Stimulated activated CD4-positive, alpha-beta T cell treated with anti-CD3 and anti-CD28 coated beads, TNF-alpha, amount 100 ng/mL, for 48 hours (primary cell): ENCODE measurements at places on chromosomes 2 and 18.

GRCh38 chr18:6733758-6734157 lies 4.2 kb downstream of the ARHGAP28 start:
- DNase-seq: no peak

- peak; percentile 51 for DNase-seq
Observed at GRCh38 chr2:136117391-136117841, 533 bp downstream of the CXCR4 start.

DNA sequence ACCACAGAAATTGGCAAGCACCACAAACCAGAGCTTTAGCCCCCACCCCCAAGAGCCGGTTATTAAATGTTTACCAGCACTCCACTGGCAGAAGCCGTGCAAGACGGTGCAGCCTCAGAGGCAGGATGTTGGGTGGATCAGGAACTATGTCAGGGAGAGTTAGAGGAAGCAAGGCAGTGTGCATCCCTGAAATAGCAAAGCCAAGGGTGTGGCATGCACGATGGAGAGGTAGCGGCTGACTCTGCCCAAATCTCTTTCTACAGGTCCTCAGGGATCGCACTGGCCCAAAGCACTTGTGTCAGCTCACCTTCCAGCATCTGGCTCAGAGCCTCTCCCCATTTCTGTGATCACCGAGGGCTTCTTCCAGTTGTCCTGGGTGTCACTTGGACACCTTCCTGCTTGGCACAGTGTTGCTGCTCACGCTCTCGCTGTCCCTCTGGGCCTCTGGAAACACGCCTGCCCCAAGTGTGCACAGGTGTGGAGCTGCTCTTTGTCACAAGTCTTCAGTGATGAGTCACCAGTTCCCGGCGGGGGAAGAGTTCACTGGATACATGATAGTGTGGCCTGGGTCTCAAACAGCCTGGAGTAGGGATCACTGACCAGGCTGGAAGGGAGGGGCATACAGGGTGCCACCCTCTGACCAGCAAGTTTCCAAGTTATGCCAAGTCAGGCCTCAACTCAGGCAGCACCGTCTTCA lies 17.3 kb upstream of the B3GNT7 start:
- no peak for DNase-seq

DNA sequence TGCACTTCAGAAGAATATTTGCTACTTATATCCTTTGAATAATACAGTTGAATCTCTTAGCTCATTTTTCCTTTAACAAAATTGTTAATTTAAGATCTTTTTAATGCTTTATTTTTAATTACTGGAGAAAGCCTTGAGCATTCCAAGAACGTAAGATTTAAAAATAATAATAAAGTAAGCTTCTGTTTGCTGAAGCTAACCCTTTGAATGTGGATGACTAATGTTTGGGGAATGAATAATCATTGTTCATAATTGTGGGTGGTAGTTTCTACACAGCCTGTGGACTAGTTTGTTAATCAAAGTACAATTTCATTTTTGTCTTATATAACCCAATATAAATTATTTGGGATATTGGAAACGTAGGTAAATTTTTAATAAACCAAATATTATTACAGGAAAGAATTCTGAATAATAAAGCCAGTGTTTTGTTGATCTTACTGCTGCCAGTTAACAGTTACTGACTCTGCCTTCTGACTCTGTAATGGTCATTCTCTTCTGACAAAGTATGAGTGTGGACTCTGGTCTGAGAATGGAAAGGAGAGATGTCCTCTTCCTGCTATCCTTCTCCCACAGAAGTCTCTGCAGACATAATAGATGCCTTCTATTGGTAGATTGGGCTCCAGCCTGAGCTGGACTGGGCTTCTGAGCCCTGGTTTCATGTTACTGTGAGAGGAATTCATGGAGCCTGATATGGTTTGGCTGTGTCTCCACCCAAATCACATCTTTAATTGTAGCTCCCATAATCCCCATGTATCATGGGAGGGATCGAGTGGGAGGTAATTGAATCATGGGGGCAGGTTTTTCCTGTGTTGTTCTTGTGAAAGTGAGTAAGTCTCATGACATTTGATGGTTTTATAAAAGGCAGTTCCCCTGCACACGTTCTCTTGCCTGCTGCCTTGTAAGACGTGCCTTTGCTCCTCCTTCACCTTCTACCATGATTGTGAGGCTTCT lies 292.7 kb upstream of the SLC39A10 start:
- DNase-seq: no peak

GRCh38 chr2:47771211-47771610 lies 11.7 kb upstream of the MSH6 start:
- no peak for DNase-seq

GRCh38 chr18:31977270-31977872 lies 34.4 kb upstream of the TRAPPC8 start:
- DNase-seq: peak; percentile 7

DNA sequence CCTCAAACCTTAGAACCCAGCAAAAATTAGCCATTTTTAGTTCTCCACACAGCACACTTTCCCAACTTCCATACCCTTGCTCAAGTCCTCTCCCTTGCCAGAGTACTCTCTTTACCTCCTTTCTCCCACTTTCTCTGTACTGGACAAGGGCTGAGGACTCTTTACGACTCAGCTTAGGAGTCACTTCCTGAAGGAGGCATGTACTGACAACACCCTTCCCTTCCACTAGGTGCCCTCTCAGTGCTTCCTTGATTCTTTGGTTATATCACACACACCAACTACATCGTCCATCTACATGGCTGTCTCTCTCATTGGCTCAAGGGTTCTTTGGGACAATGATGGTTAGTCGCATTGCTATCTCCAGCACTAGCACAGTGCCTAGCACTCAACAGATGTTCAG lies 5.2 kb upstream of the C18orf63 start:
- no peak for DNase-seq

DNA sequence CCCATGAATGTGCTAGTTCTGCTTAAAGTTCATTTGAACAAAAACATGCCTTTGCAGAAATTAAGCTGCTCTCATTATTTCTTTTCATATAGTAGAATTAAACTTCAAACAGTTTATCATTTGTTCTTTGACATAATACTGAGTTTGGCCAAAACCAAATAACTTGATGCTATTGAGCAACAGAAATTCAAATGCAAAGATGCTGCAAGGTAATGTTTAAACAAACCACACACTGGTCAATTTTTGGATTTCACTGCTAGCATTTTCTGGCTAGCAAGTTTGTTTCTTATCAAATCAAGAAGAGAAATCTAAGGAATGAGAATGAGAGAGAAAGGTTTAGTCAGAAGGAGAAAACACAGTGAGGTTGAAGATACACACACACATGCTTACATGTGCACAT lies 80.0 kb downstream of the LYPD1 start:
- no peak for DNase-seq

GRCh38 chr2:191923652-191923997 lies 76.7 kb upstream of the CAVIN2 start:
- DNase-seq: no peak

DNA sequence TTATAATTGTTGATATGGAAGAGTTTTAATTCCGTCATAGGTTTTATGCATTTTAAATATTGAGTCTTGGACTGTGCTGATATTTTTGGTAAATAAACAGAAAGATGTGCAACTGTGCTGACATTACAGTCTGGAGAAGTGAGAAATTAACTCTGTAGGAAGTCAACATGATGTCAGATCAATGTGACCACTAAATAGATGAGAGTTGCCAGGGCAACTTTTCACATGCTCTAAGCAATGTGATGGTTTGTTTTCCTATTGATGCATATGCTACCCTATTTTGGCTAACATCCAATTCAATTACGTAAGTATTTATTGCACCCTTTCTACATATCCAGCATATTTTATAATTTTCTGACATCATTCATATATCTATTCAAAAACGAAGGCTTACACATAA lies 1109.3 kb downstream of the TSN start:
- DNase-seq: no peak

- no peak for DNase-seq
Observed at GRCh38 chr18:11034884-11035283, 114.5 kb downstream of the PIEZO2 start.

DNA sequence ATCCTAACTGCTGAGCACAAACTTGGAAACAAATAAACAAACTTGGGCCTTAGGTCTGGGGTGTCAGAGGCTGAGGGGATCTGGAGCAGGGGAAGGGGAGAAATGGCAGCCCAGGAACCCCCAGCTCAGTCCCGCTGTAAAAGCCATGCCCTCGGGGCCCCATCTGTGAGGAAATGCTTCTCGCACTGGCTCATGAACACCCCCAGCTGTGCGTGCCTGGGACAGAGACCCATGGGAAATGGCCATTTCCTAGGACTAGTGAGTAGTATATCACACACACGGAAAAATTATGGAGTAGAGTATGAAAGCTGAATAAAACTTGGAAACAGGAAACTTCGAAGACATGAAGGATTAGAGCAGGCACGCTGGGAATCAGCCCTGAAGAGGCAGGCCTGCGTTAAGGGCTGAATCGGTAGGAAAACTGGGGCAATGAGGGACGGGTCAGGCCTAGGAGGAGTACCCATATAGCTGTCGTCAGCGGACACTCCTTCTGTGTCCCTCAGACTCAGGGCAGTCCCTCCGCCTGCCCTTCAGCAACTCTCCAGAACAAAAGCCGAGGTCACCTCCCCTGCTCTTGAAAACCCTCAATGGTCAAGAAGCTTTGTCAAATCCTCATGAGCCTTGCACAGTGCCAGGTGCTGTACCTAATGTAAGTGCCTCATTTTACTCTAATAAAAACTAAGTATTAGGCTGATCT lies 120.8 kb upstream of the ODC1 start:
- no peak for DNase-seq

DNA sequence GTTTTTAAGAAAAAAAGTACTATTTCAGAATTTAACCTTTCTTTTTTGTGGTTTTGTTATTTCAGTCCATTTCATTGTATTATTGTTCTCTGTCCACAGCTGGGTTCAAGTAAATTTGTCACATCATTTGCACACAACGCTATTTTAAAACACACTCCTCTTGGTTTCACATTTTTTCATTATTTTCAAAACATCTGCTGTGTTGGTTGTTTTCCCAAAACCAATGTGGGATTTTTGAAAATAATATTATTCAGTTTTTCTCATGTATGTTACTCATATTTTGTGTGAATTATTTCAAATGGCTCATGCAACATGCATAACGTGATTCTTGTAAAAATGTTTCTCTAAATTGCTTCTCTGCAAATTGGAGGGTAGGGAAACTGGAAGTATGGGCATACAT lies 589.2 kb downstream of the METTL4 start:
- DNase-seq: no peak

- DNase-seq: no peak
Observed at GRCh38 chr2:199851501-199851810, 464 bp upstream of the FTCDNL1 start.

DNA sequence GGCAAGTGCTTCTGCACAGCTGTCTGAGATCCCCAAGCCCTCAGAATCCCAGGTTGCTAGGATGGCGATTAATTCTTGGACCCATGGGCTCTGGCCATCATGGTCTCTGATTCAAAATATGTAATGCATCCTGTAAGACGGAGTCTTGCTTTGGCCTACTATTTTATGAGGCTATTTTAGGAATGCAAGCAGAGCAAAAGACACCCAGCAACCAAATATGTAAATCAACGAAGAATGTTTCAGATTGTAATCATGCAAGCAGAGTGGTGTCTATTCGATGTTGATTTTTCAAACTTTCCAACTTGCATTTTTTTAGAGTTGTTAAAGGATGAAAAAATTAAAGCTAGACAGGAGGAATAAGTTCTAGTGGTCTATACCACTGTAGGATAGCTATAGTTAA lies 154.8 kb downstream of the COL6A3 start:
- DNase-seq: no peak

GRCh38 chr2:208360259-208361076 lies 46.1 kb upstream of the PTH2R start:
- DNase-seq: no peak

GRCh38 chr2:61585383-61585782 lies 47.2 kb upstream of the XPO1 start:
- no peak for DNase-seq

- DNase-seq: no peak
Observed at GRCh38 chr2:216765761-216766262, 70.5 kb upstream of the IGFBP5 start.

DNA sequence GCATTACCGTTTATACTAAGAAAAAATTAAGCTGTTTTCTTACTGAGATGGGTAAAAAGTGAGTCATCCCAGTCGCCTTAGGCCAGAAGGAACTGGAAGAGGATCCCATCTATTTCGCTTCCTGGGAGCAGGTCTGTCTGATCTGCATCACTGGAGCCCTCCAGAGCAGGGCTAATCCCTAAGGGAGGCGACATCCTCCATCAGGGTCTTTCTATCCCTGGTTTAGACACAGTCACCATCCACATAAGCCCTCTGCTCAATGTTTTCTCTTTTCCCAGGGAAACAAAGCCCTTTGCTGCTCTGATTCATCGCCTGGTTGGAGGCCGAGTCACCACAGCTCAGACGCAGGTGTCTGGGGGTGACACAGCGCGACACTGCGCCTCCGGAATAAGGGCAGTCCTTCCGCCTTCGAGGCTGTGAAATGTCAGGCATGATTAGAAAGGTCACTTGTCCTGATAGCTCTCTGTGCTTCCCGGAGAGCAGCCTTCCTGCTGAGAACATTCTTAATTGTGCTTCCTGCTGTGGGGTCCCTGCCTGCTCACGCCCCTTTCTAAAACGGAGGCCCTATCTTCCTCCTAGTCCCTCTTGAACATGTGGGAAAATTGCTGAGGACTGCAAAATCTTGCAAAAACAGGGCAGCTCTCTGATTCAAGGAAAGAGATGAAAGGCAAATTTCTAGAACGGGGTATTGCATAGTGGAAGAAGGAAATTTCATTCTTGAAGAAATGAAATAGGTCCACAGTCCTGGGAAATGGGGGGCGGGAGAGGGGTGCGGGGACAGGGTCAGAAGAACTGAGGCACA lies 56.3 kb downstream of the MARCHF4 start:
- DNase-seq: no peak

DNA sequence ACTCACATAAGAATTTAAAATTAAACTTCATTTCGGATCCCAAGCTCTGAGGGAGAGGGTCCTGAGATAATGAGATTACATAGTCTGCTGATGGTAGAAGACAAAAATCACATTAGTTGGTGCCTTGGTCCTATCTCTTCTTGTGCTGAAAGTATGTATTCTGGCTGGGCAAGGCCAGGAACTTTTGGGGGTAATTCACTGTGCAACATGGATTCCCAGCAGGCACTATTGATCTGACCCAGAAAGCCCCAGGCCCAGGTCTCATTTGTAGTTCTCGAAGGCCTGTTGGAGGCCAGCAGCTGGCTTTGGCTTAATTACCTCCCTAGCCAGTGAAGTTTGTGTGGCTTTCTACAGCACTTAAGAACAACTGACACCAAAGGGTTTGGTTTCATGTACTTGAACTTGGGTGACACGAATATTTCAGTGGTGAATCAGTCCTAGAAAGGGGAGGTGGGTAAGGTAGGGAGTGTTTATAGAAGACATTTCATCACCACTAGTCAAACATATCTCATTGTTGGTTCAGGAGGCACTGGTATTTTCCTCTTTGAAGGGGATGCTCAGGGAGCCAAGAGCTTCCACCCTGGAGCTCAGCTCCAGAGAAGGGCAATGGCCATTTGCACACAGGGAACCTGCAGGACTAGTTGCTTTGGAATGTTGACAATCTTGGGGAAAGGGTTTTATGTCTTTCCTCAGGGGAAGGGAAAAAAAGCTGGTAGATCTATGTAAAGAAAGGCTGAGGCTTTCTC lies 217.8 kb downstream of the OSR1 start:
- no peak for DNase-seq

- DNase-seq: no peak
Observed at GRCh38 chr2:64966017-64966416, 23.2 kb upstream of the SLC1A4 start.
